ENCODE measurements at places on chromosomes 4 and X.

DNA sequence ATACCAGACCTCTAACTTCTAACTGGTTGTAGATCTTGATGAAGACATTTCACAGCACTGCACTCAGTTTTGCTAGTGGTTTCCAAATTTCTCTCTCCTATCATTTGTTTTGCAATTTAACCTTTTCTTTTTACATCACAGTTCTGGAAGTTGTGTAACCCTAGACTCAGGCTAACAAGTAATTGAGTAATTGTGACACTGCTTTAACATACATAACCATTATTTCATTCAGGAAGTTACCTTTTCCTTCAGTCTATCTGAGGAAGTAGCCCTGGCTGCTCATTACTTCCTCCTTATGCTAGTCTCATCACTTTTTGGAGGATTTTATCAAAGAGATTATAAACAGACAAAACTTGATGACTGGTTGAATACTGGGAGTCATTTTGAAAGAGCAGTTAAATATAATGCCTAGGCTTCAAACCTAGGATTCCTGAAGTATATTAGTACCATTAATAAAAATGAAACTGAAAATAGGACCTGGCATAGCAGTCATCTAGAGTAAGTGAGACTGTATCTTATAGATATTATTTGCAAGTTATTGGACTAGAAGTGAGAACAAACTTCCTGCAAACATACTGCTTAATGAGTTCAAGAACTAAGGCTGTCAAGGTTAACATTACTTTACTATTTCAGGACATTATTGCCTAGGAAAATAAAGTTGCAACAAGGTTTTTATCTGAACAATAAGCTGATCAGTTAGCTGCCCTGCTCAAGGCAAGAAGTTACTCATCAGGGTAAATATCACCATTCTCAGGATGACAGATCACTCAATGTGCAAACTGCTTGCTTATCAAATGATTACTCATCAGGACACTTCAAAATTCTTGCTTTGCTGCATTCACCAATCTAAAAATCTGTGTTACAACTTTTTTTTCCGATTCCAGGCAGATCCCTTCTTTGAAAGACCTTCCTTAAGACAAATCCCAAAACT lies 25.6 kb upstream of the TEX13C start:
- no peak for DNase-seq

GRCh38 chr4:83128240-83128929 lies 13.9 kb upstream of the PLAC8 start:
- no peak for DNase-seq

DNA sequence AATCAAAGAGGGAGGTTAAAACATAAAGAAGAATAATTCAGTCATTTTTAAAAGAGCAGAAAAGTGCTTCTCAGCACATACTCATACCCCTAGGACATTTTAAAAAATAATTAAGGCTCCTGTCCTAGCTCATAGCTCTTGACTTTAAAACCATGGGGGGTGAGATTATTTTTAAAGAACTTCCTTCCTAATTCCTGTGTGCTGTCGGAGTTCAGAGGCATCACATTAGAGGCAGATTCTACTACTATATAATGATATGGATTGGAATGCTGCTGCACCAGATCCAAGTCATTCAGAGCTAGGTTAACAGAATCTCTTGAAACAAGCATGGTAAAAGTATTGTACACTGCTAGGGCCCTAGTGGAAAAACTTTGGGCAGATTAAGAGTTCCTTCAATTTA lies 456.5 kb upstream of the ADGRL3 start:
- no peak for DNase-seq

- no peak for DNase-seq
Observed at GRCh38 chrX:107227780-107228485, 21.5 kb downstream of the DNAAF6 start.

- DNase-seq = no peak
Observed at GRCh38 chr4:124631760-124632159, 80.8 kb downstream of the ANKRD50 start.

- DNase-seq = no peak
Observed at GRCh38 chr4:6233929-6234328, 33.6 kb upstream of the JAKMIP1 start.

DNA sequence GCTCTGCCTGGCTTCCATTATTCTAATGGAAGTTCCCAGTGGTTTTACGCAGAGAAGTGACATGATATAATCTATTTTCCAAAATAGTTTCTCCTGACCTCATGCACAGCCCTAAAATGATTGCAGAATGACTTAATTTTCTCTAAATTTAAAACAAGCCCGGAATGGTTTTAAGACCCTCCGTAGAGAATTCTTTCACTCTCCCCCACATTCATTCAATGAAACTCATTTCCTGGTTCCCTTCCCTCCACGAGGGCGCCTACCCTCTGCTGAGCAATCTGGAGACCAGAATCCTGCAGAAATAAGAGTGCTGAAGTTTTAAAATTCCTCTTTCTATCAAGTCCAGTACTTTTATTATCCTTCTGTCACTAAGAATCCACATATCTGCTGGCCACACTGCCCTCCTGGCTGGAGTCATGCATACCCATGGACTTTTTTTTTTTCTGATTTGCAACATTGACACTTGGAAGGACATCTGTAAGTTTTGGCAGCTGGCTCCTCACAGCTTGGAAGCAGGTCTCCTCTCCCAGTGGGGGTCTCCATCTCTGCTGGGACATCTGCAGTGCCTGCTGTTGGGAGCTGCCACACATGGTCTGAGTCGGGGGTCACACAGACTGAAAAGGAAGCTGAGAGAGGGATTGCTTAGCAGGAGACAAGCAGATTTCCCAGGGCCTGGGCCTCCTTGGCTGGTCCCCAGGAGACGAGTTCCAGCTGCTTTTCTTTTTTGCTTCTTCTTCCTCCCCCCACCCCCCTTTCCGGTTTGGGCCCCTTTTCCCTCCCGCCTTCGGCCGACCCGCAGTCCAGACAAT lies 86.1 kb downstream of the SOWAHB start:
- no peak for DNase-seq

DNA sequence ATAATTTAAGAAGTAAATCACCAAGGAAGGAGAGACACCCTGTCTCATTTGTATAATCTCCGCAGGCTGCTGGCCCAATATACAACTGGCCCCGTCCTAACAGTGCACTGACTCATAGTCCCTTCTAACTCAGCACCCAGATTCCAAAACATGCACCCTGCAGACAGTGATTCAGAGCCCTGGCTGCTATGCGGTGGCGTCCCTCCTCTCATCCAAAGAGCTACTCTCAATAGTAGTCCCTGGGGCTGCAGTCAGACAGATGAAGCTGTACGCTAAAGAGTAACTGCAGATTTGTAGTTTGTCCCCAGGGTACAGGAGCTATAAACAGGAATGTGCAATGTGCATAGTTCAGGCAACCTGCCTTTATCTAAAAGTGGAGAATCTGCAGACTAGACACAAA lies 23.0 kb downstream of the GABRA3 start:
- no peak for DNase-seq

DNA sequence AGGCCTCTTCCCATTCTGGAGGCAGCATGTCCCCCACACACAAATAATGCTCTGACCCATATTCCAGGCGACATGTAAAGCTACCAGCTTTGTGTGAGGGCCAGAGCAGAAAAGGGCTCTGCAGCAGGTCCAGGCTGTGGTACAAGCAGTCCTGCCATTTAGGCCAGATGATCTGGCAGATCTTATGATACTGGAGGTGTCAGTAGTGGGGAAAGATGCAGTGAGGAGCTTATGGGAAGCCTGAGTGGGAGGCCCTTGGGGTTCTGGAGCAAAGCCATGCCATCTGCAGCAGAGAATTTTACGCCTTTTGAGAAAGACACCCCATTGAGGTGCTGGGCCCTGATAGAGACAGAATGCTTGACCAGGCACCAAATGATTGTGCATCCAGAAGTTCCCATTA lies 7.7 kb downstream of the SYN1 start:
- no peak for DNase-seq

- DNase-seq = no peak
Observed at GRCh38 chr4:185217408-185217975, 8.1 kb downstream of the SNX25 start.

GRCh38 chr4:109296527-109296926 lies 5.9 kb downstream of the COL25A1 start:
- DNase-seq = no peak

- no peak for DNase-seq
Observed at GRCh38 chrX:129934952-129935351, 29.0 kb downstream of the UTP14A start.

DNA sequence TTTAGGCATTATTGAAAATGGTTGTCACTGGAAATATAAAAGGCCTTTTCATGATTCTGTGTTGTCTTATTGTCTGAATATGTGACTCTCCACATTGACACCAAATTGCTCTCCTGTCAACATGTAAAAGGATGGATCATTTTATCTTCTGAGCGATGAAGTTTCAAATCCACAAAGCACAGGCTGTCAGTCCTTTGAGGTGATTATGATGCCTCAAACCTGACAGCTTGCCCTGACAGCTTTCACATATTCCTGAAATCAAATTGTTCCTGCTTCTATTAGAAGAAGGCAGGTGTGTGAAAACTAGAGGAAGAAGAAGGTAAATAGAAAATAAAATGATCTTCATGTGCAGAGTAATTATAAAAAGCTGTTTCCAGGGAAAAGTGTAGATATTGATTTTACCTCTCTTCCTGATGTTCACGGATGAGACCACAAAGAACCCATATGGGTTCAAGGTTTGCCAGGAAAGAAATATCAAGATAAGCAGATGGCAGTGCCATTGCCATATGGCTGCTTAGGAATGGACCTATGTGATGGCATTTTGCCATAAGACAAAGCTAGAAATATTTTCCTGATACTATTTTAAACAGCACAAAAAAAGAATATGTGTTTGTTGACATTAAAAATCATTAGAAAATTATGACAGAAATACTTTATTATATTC lies 1006.3 kb upstream of the AGA start:
- no peak for DNase-seq

- DNase-seq = no peak
Observed at GRCh38 chr4:111631215-111631999, 513.8 kb upstream of the FAM241A start.

GRCh38 chr4:143346206-143346605 lies 9.5 kb downstream of the GAB1 start:
- no peak for DNase-seq

DNA sequence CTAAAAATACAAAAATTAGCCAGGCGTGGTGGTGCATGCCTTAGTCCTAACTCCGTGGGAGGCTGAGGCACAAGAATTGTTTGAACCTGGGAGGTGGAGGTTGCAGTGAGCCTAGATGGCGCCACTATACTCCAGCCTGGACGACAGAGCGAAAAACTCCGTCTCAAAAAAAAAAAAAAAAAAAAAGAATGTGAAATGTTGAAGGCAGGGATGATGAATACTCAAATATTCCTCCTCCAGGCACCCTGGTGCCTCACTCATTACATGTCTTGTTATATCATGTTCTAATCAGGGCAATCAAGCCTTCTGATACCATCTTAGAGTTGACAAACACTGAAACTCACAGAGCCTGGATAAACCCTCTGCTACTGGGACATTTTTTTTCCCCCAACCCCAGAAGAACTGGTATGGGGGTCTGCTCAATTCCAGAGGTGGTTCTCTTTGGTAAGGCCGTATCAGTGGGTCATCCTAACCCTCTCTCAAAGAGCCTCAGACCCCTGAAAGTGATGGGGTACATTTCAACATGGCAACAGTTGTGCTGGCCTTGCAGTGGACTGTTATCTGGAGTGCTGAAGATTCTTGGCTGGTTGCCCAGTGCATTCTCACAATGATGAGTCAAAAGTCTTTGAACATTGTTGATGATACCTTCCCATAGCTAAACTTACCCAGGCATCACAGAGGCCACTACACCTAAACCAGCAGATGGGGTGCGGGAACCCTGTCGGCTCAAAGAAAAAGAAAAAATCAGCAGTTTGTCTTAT lies 2.4 kb upstream of the SH3KBP1 start:
- DNase-seq = peak; percentile 32

DNA sequence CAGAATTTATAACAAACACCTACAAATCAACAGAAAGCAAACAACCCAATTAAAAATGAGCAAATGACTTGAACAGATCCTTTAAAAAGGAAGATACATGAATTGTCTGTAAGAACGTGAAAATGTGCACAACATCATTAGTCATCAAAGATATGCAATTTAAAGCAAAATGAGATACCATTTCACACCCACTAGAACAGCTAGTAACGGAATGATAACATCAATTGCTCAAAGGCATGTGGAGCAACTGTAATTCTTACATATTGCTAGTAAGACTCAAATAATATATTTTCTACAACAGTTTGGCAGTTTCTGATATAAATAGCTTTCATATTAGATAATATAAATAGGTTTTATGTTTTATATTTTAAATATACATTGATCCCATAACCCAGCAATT lies 82.5 kb downstream of the LCORL start:
- DNase-seq = no peak

- DNase-seq = no peak
Observed at GRCh38 chrX:34881671-34882070, 60.9 kb upstream of the FAM47B start.

- no peak for DNase-seq
Observed at GRCh38 chr4:56410247-56411062, 23.2 kb upstream of the AASDH start.

- no peak for DNase-seq
Observed at GRCh38 chr4:138666366-138666765, 349.2 kb upstream of the NOCT start.

DNA sequence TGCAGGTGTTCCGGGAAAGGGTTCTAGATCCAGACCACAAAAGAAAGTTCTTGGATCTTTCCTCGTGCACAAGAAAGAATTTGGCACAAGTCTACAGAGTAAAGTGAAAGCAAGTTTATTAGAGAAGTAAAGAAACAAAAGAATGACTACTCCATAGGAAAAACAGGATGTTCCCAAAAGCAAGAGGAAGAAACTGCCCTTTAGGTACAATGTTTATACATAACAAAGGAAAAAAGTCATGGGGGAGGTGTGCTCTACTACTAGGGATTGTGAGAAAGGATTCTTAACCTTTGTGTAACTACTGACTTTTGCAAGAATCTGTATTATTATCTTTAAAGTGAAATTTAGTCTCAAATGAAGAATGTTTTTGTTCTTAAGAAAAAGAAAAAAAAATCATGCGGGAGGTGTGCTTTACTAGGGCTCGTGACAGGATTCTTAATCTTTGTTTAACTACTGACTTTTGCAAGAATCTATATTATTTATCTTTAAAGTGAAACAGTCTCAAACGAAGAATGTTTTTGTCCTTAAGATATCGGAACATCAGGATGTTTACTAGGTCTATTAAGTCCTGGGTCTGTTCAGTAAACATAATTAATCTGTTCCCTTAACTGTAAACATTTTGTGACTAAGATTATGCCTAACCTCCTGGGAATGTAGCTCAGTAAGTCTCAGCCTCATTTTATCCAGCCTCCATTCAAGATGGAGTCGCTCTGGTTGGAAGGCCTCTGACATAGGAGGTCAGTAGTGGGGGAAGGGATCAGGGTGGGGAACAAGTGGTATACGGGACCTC lies 110.4 kb upstream of the BEND4 start:
- no peak for DNase-seq

- DNase-seq = no peak
Observed at GRCh38 chrX:40420899-40421729, 159.7 kb upstream of the ATP6AP2 start.

GRCh38 chr4:121392426-121393086 lies 11.7 kb upstream of the QRFPR start:
- no peak for DNase-seq

DNA sequence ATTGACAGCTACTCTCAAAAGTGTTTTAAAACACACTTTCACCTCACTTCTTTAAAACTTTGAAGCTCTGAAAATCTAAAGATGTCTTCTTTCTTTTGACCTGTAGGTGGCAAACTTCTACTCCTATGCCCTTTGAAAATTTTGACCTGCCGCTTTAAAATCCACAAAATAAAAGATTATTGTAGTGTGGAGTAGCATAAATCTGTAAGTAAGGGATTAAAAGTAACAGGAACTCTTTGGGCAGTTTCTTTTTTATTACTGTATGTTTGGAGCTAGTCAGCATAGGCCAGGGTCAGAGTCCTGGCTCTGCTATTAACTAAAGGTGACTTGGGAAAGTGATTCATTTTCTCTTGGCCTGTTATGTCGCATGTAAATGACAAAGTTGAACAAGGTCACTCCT lies 25.5 kb downstream of the BBS12 start:
- no peak for DNase-seq

Data from activated gamma-delta T cell treated with anti-CD3 and anti-CD28 coated beads, Interleukin-2, amount 50 U/mL, for 16 hours (primary cell).